ENCODE measurements at places on chromosomes 13 and 19.

DNA sequence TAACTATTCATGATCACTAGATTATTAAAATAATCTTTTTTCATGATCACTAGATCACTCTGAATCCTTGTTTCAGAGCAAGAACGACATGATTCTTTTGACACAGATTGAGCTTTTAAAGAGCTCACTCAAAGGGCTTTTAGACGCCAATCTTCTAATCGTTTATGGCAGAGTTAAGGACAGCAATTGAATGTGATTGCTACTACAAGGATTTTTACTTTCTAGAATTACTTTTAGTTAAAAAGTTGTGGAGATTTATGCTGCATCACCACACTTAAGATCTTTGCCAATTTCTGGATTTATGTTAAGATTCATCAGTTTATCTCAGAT lies 1.3 kb downstream of the EXOSC8 start:
- DNase-seq, result no peak

DNA sequence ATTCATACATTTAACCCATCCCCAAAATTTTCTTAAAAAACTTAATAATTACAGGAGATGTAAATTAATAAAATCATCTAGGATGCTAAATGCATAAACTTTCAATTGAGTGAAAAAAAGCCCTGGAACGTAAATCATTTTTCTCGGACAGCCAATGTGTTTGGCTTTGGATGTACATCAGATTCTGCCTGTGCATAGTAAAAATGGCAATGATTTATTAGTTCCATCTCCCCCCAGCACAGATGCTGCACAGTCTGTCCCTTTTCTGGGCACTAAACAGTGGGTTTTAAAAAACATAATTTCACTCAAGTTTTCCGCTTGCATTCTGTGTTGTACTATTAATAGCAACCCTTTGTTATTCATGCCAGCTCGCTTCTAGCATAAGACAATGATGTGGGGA lies 147.7 kb downstream of the TM9SF2 start:
- DNase-seq, result no peak

DNA sequence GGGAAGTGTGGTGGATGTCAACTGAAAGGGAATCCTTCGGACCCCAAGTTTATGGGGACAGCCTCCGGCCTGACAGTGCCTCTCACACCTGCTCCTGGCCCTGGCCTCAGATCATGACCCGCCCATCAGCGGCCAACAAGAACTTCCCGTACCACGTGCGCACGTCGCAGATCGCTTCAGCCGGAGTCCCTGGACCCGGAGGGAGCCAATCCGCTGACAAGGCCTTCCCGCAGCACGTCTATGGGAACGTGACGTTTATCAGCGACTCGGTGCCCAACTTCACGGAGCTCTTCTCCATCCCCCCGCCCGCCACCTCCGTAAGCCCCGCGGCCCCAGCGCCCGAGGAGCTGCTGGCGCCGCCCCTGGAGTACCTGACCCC lies 2.0 kb upstream of the MEGF8 start:
- DNase-seq, result no peak

- DNase-seq, result no peak
Observed at GRCh38 chr19:2850256-2850925, 9.1 kb downstream of the ZNF555 start.

DNA sequence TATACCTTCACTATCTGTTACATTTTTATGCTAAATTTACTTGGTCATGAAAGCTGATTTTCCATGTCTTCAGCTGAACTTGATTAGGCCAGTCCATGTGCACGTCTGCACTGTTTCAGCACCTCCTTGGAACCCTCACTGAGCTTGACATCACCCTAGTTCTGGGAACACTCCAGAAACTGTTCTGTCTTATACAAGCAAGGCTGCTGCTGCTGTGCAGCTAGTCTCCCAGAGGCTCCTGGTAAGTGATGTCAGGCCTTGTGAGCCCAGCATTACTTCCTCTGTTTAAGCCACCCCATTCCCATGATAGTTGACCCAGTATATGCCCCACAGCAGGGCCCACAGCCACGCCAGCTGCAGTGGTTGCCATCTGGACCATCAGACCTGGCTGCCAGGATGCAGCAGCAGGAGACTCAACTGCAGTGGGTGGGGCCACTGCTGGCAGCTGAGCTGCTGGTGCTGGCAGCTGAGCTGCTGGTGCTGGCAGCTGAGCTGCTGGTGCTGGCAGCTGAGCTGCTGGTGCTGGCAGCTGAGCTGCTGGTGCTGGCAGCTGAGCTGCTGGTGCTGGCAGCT lies 90.5 kb upstream of the AKAP11 start:
- DNase-seq, result no peak

DNA sequence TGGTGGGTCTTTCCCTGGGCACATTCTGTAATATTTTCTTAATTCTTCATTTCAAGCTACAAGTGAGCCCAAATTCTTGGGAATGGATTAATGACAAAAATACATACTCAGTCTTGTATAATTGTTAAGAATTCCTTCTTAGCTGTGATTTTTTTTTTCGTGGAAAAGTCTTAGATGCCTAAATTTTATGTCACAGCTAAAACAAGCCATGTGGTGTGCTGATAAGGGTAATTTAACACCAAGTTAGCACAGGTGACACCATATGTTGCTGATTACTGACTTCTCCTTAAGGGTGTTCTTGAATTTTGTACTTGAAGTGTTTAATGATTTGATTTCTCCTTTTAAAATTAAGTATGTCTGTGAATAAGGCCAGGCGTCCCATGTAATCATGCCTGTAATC lies 29.3 kb downstream of the WDFY2 start:
- no peak for DNase-seq

GRCh38 chr13:59492030-59492636 lies 671.6 kb downstream of the DIAPH3 start:
- DNase-seq, result no peak

DNA sequence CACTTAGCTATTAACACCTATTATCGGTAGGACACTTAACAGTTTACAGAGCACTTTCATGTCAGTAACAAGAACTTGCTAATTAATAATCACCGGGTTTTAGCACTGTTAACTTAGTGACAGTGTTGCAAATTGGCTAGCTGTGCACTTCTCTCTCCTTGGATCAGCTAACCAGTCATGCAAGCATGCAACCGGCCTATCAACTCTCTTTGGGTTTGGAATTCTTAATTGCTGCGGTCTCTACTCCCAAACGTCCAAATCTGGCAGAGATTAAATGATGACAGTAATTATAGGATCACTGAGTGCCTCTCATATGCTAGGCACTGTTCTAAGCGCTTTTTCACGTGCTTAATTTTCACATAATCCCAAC lies 1.2 kb downstream of the EPS15L1 start:
- DNase-seq, result no peak

DNA sequence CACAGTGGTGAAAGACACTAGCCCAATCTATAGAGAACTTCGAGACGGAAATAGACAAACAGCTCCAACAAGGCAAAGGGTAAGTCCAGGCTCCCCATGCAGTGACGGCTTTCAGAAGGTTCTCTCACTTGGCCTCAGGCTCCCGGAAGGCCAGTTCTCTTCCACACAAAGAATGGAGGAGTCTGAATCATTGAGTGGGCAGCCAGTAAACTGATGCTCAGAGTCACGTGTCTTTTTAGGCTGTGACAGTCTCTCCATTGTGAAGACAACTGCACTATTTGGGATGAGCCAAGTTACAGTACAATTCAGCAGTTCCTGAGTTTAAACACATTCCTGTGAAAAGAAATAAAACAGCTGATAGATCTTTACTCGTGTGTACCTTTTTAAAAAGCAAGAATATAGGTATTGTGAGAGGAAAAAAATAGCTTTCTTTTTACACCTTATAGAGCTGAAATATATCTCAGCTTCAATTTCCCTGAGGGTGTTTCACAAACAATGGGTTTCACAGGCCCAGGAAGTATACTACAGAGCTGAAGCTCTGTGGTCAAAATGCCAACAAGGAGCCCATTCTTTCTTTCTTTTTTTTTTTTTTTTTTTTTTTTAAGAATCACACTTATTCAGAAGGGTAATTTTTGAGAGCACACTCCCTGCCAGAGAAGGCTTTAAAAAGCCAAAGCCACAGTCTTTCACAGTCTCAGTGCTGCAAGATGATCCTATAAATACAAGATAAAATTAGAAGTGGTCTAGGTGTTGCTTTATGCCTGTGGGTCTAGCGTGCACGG lies 135.1 kb downstream of the FREM2 start:
- no peak for DNase-seq

GRCh38 chr13:40271931-40272775 lies 394.3 kb downstream of the FOXO1 start:
- DNase-seq, result no peak

DNA sequence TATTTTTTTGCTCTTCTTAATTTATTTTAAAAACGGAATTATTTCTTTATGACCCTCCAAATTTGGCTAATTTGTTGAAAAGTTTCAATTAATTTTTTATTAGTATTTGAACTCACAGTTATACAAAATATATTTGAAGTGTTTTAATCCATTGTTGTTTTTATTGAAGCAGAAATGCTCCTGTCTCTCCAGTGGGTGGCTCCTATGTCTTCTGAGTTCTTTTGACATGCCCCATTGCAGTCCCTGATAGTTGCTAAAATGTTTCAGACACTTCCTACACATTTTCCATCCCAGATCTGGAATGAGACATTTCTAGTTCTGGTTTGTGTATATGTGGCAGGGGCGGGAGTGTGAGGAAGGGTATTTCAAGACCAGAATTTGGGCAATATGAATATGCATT lies 579.4 kb upstream of the PRR20A start:
- DNase-seq, result no peak

DNA sequence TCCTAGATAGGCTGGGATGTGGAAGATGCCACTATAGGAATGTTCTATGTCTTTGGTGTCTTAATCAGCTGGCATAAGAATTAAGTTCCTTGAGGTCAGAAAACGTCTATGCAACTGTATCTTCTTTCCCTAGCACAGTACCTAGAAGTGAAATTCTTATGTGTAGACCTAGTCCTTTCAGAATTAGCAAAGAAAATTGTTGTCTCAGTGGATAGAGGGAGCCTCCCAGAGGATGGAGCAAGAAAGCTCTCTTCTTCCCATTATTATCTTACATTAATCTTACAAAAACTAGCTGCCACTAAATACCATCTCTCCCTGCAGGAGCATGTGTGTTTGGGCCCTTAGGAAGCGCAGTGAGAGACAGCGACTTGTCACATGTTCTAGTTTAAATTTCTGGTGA lies 11.6 kb downstream of the CLDN10 start:
- DNase-seq, result no peak

DNA sequence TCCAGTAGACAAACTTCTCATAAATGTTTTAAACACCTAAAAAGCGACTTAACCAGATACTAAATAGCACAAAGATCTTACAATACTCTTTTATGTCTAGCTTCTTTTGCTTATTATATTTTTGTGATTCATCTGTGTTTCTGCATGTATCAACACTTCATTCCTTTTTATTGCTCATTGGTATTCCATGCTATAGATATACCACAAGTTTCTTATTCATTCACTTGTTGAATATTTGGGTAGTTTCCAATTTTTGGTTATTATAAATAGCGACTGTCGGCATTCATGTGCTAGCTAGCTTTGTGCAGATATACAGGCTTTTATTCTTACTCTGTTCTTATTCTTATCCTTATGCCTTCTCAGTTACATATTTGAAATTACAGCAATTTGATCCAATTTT lies 50.0 kb upstream of the RGCC start:
- DNase-seq, result no peak

- DNase-seq, result no peak
Observed at GRCh38 chr13:44876782-44877324, 112.4 kb downstream of the NUFIP1 start.

DNA sequence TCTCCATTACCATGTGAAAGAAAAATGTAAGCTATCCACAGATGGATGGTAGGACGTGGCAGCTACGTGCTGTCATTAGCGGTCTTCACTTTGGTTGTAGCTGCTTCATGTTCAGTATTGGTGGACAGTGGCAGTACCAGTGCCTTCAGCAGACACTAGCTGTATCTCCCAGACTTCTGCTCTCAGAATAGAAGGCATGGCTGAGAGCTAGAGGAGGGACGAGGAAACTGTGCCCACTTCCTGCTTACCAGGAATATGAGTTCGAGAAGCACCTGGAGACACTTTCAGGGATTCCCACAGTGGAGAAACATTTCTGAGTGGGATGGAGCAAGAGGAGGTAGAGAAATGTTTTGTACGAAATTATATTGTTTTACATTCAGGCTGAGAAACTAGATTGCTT lies 6.9 kb upstream of the SHISA2 start:
- DNase-seq, result no peak

DNA sequence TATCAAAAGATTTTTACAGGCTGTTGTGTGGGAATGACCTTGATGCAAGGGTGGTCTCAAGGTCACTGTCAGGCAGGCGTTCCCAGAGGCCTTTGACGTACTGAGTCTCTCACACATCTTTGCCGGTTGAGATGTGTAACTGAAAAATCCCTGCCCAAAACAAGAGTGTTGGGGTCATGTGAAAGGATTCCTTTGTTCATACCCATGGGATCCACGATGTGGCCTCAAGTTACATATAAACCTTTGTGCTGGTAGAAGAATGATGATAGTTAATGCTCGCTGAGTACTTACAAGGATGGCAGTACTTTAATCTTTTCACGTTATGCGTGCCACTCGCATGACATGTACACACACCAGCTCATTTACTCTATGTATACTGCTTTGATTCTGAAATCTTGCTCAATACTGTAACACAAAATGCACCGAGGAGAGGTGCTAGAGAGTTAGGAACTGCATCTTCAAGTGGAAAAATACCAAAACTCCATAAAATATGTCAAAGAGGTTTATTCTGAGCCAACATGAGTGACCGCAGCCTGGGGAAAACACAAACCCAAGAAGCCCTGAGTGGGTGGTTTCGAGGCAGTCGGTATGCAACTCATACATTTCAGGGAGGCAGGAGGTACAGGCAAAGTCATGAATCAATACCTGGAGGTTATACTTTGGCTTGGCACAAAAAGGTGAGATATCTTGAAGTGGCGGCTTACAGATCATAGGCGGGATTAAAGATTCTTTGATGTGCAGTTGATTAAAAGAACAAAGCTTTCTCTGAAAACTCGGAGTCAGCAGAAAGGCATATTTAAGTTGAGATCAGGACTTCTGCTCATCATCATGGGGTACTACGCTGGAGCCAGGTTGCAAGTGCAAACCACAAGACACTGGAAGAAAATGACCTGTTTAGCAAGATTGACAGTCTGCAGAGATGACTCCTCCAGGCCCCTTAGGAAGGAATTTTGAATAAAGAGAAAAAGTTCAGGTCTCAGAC lies 87.4 kb upstream of the ARHGEF7 start:
- DNase-seq, result no peak

- no peak for DNase-seq
Observed at GRCh38 chr19:31214086-31214485, 135.2 kb downstream of the TSHZ3 start.

All from GM19239 (cell line).